ENCODE measurements at places on chromosomes 16 and 17. TPM values are rescaled to one million over a fixed set of nuclear protein-coding genes. Genes with fewer than 3 reads are reported as not detected.

- DNase-seq: no peak
Observed at GRCh38 chr17:40980596-40980995, 3.5 kb downstream of the KRT40 start.

DNA sequence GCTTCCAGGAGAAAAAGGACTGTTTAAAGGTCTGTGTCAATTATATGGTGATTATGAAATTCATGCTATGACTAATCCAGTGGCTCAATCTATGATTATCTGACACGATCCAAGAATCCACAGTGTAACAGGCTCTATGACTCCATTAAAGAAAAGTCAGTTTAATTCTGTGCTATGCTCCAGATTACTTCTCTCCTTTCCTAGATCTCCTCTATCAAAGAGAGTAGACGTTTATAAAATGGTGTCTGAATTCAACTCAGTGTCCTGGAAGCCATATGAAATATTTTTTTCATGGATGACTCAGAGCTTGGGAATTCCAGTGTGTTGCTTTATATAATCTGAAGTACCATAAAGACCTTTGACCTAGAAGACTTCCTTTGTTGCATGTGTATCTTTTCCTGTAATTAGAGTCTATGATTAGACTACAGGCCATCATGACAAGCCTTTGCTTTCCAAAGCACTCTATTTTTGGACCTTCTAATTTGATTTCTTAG lies 27.0 kb upstream of the NF1 start:
- peak; percentile 92 for DNase-seq

- DNase-seq: no peak
Observed at GRCh38 chr17:37050920-37051319, 102.2 kb downstream of the AATF start.

GRCh38 chr17:81651692-81652091 lies 4.7 kb downstream of the PDE6G start:
- DNase-seq: peak; percentile 18

GRCh38 chr17:62581764-62582163 lies 45.7 kb upstream of the MRC2 start:
- DNase-seq: no peak

DNA sequence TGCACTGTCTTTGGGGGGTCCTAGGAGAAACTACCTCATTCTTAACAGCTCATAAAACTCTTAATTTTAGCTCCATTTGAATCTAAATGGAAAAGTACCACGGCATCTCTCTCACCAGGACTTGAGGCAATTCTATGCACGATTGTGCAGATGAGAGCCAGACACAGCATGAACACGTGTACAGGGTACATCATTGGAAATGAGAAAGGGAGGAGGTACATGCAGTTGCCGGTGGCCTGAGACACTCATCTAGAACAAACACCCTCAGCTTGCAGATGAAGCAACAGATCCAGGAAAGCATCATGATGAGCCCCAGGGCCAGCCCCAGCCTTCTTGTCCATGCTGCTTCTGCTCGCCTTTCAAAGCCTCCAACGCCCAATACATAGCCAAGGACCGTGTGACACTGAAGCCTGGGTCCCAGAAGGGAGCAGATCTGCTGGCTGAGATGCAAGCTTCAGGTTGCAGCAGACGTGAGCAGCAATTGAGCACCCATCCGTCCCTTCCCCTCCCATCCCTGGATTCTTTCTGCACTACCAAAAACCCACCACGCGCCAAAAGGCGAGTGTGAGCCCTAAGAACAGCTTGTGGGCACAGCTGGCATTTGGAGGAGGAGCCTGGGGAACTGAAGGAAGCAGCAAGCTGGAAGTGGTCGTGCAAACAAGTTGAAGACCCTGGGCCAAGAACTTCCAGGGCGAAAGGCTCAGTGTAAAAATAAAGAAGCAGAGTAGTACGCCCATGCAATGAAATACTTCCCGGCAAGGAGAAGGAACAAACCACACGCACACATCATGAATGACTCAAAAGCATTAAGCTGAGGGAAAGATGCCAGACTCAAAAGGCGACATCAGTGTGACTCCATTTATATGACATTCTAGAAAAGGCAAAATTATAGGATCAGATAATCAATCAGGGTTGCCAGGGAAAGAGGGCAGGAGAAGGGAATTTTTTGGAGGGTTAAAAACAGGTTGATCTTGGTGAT lies 7.3 kb upstream of the RCVRN start:
- DNase-seq: no peak

DNA sequence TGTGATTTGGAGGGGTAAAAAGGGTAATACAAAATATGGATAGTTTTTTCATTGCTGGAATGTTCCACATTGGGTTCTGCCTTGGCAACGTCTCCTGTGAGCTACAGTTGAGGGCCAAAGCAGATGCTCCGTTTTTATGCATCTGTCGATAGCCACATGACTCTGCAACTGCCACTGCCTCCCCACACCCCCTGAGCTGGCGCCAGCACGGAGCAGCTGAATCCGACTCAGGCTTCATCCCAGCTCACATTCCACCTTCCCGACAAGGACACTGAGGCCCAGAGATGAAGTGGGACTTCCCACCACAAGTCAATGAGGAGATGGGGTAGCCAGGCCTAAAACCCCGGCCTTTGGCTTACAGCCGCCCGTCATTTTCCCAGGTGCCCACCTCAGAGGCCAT lies 334.1 kb downstream of the CDH13 start:
- no peak for DNase-seq

The FN3K gene
- total RNA-seq: 0.97 TPM

- peak; percentile 67 for DNase-seq
Observed at GRCh38 chr16:4272114-4272956, 488 bp downstream of the TFAP4 start.
